Heart left ventricle (tissue), 16 donors: ENCODE measurements at places on chromosomes 16 and 17.
A peak's percentile ranks its signal among the peaks of the same experiment; 100 is the strongest.

DNA sequence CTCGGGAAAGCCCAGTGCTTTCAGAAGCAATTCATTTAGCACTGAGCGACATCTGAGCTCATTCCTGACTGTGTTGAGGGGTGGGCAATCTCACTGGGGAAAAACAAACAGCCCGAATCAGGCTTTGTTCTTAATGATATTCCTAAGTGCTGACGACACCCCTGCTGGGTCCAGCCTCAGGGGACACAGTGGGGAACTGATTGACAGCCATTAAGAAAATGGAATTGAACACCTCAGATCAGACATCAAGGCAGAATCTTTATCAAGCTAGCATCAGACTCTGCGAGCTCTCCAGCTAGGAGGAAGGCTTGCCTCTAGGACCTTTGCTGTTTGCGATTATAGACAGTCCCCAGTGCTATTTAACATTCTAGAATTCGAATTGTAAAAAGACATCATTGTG is 22.5 kb upstream of the LYRM9 start:
- no peak for DNase-seq

- DNase-seq: no peak
Observed at GRCh38 chr17:21816592-21817567, 124.6 kb downstream of the KCNJ18 start.

DNA sequence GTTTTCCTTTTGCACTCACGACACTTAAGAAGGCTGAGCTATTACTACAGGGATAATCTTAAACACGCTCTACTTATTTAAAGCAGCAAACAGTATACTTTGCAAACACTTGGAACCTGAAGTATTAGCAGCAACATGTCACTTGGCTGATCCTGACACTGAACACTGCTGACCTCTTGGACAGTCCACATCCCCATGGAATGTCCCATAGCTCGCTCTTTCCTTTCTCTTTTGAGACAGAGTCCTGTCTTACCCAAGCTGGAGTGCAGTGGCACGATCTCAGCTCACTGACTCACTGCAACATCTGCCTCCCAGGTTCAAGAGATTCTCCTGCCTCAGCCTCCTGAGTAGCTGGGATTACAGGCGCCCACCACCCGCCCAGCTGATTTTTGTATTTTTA is 26.4 kb downstream of the SMYD4 start:
- DNase-seq: no peak

DNA sequence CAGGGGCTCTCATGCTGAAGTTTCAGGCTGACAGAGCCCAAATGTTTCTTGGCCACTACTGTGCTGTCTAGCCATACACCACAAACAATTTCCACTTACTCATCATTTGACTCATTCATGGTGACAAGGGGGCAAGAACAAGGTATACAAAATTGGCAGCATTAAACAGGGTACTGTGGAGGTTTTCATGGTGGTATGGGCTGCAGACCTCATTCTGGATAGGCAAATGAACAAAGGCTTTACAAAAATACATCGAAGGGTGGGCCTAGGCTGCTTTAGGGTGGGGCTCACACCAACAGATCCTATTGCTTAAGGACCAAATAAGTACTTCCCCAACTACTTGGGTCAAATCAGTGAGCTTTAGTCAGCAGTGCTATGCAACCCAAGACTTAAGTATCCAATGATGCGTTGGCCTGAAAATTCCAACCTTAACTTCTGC is 53.0 kb downstream of the N4BP1 start:
- no peak for DNase-seq

GRCh38 chr17:27581016-27581415 is 50.0 kb upstream of the LGALS9 start:
- DNase-seq: peak; percentile 10

DNA sequence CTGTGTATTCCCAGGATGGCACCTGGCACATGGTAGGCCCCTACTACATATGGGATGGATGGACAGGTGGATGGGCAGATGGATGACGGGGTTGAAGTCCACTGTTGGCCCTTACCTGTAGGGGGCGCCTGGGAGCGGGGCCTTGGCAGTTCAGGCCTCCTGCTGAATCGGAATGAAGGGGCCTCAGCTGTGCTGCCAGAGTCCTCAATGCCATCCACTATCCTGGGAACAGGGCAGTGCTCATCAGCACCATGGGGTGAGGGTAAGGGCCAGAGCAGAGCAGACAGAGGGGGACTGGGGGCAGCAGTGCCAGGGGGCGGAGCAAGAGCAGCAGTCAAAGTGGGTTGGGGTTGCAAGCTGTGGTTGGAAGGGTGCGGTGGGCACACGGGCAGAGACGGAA is 8.3 kb upstream of the RAB5C start:
- DNase-seq: no peak

- DNase-seq: no peak
Observed at GRCh38 chr16:30551781-30552180, 6.4 kb downstream of the ZNF764 start.

DNA sequence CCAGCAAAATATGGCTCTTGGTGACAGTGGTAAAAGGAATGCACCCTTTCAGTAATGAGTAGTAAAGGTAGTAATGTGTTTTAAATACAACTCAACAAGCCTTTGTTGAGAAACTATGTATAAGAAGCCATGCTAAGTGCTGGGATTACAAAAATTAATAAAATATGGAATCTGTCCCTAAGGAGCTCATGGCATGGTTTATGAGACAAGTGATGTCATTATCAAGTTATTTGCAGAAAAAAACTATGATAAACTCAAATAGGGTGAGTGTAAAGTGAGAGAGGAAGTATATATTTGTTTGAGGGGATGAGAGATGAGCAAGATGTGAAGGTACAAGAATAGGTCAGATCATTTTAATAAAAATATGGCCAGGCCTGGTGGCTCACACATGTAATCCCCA is 76.9 kb downstream of the NF1 start:
- no peak for DNase-seq

DNA sequence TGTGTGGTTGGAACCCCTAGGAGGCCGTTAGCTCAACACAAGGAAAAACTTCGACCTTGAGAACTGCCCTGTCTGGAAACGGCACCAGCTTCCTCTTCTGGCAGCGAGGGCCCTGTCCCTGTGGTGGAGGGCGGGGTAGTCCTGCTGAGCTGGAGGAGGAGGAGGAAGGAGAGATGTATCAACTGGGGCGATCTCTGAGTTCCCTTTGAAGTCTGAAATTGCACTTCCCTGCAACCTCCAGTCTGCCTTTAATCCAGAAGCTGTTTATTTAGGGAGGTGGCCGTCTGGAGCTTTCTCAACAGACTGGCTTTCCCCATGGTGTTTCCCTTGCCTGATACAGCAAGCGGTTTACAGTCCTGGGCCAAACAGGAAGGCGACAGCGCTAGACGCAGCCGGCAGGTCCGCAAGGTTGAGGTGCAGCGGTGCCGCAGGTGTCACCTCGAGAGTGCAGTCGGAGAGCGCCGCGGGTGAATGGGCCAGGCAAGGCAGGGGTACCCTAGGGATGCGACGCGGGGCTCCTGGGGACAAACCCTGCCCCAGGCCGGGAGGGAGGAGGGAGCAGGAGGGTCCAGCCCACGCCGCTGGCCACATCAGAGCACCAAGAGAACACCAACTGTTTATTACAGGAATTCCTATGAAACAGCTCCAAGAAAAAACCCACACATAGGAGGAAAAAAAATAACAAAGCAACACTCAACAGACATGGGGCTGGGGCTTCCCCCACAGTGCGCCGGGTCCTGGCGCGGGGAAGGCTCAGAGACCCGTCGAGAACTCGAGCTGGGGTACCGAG is 11.4 kb upstream of the MRPS23 start:
- peak; percentile 79 for DNase-seq

GRCh38 chr17:7711051-7711755 is 6.2 kb downstream of the EFNB3 start:
- DNase-seq: no peak

DNA sequence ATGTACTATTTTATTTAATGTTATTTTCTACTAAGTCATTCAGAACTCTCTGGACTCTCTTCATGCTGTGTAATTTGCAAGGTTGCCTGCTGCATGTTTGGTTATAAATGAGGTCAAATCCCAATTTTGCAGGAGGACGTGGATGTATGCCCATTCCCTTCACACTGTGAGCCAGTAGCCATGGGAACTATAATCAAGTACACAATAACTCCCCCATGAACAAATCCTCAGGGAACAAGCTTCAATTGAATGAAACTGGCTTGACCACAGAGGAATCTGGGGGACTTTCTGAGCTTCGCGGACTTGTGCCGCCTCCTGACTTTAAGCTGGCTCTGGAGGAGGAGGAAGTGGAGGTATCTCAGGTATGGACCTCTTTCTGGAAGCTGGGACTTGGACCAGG is 14.6 kb upstream of the KCTD13 start:
- no peak for DNase-seq

- DNase-seq: no peak
Observed at GRCh38 chr17:47207143-47208067, 1.7 kb upstream of the MYL4 start.

GRCh38 chr17:29821897-29822296 is 108.1 kb downstream of the SSH2 start:
- DNase-seq: no peak
